ENCODE measurements at places on chromosomes 4 and X. TPM values are rescaled to one million over a fixed set of nuclear protein-coding genes. Genes with fewer than 3 reads are reported as not detected.

GRCh38 chr4:33427676-33428075, 2707.5 kb downstream of the PCDH7 start:
- H3K4me3 ChIP-seq = no peak overlapping the region
- H3K27ac ChIP-seq = no peak overlapping the region
- no peaks in the 10 kb centered on the region for H3K4me1 ChIP-seq
- no peak for DNase-seq
- no peaks in the 10 kb centered on the region for H3K27me3 ChIP-seq

- no peak for DNase-seq
- H3K4me3 ChIP-seq = no peak overlapping the region
- H3K4me1 ChIP-seq = no peaks in the 10 kb centered on the region
- no peaks in the 10 kb centered on the region for H3K27me3 ChIP-seq
- no peak overlapping the region for H3K27ac ChIP-seq
Measured at GRCh38 chr4:58541926-58542325, 1431.7 kb upstream of the IGFBP7 start.

- H3K27ac ChIP-seq = peak overlapping the region; percentile 87
- H3K4me3 ChIP-seq = peak overlapping the region; percentile 59
- no peaks in the 10 kb centered on the region for H3K27me3 ChIP-seq
- peaks cover 4% of the 10 kb centered on the region for H3K4me1 ChIP-seq
- no peak for DNase-seq
- no peaks in the 10 kb centered on the region for H3K36me3 ChIP-seq
Measured at GRCh38 chrX:108091878-108092291, 307 bp downstream of the ATG4A start.

Gene CLIC2
- 0.15 TPM for total RNA-seq

Gene NUP62CL
- 3.2 TPM for total RNA-seq

- DNase-seq = peak; percentile 13
- H3K27me3 ChIP-seq = no peaks in the 10 kb centered on the region
- no peaks in the 10 kb centered on the region for H3K4me1 ChIP-seq
- no peak overlapping the region for H3K27ac ChIP-seq
Measured at GRCh38 chr4:89949782-89950387, 55.2 kb downstream of the MMRN1 start.

DNA sequence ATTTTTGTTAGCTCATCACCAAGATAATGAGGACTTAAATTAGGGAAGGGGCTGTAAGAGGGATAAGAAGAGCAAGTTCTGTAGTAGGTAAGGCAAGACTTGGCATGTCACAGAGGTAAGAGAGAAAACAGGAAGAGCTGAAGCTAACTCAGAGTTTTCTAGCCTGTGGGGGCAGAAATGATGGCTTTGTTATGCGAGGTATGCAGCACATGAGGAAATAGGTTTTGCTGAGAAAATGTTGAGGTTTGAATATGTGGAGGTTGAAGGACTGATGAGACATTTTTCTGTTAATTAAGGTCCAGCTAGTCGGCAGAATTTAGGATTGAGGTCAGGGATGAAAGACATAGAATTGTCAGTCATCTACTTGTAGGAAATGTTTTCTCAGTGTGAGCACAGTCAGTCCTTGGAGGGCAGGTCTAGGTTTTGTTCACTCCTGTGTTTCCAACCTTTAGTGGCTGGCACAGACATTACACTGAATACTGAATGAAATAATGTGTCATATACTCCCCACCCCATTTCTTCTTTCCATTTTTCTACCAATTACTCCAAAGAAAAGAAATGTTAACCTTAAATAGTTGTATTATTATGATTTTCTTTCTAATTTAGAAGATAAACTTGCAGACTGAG, 154.0 kb upstream of the AADAT start:
- H3K4me3 ChIP-seq = no peak overlapping the region
- no peaks in the 10 kb centered on the region for H3K36me3 ChIP-seq
- H3K4me1 ChIP-seq = no peaks in the 10 kb centered on the region
- no peaks in the 10 kb centered on the region for H3K27me3 ChIP-seq

DNA sequence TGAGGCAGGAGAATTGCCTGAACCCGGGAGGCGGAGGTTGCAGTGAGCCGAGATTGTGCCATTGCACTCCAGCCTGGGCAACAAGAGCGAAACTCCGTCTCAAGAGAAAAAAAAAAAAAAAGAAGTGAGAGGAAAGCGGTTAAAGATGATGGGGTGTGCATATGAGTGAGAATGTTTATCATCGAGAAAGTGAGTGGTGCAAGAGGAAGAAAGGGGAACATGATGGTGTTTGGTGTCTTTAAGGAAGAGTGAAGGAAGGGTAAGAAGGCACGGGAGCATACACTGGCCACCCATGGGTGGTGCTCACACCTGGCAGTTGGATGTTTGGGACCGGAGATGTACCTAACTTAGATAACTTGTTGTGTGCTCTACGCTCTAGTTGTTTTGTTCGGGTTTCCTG, 62.2 kb downstream of the STOX2 start:
- no peak overlapping the region for H3K4me3 ChIP-seq
- H3K27me3 ChIP-seq = no peaks in the 10 kb centered on the region
- no peaks in the 10 kb centered on the region for H3K4me1 ChIP-seq
- DNase-seq = no peak

DNA sequence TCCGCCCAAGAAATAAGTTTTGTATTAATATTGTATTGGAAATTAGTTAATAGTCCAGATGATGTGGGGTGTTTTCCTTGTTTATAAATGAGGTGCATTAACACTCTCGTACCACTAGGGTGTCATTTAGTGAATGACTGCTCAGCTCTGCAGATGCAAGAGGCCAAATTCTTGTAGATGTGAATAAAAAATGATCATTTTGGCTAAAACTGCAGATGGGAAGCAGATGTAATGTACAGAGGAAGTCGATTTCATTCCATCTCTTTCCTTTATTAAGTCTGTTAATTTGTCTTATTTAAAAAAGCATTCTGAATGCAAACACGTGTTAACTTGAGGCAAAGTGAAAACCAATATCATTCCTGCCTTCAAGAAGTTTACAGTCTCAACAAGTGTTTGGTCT, 108.1 kb downstream of the DHX15 start:
- H3K27ac ChIP-seq = no peak overlapping the region
- H3K27me3 ChIP-seq = peaks cover 19% of the 10 kb centered on the region
- DNase-seq = peak; percentile 16
- H3K4me1 ChIP-seq = peaks cover 18% of the 10 kb centered on the region

DNA sequence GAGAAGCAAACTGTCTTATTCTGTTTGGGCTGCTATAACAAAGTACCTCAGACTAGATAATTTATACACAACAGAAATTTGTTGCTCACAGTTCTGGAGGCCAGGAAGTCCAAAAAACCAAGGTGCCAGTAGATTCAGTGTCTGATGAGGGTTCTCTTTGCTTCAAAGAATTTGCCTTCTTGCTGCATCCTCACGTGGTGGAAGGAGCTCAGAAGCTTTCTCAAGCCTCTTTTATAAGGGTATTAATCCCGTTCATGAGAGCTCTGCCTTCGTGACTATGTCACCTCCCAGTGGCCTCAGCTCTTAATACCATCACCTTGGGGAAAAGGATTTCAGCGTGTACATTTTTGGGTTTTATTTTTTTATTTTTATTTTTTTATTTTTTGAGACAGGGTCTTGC, 20.1 kb downstream of the CA5B start:
- no peak for DNase-seq
- no peaks in the 10 kb centered on the region for H3K27me3 ChIP-seq
- no peak overlapping the region for H3K27ac ChIP-seq
- no peak overlapping the region for H3K4me3 ChIP-seq

Gene FGFR3
- not detected for total RNA-seq

Gene PRRG3
- not detected for total RNA-seq

Gene ZNF157
- total RNA-seq = 1.1 TPM

DNA sequence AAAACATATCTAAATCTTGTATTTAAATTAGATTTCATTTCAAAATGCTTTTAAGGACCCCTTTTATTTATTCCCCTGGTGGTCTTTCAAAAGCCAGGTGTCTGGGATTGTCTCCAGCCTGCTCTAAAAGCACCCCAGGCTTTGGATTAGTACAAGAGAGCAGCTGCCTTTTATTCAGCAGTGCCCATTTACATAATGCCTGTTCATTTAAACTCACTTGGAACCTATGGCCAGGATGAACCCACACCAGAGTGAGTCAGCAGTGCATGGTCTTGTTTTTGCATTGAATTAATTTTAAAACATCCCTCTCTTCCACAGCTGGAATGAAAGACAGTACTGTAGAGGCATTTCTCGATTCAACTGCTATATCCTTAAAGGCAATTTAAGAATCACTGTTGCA, 64.1 kb upstream of the TENM3 start:
- no peak overlapping the region for H3K4me3 ChIP-seq
- H3K4me1 ChIP-seq = no peaks in the 10 kb centered on the region
- H3K36me3 ChIP-seq = no peaks in the 10 kb centered on the region
- H3K27ac ChIP-seq = no peak overlapping the region

DNA sequence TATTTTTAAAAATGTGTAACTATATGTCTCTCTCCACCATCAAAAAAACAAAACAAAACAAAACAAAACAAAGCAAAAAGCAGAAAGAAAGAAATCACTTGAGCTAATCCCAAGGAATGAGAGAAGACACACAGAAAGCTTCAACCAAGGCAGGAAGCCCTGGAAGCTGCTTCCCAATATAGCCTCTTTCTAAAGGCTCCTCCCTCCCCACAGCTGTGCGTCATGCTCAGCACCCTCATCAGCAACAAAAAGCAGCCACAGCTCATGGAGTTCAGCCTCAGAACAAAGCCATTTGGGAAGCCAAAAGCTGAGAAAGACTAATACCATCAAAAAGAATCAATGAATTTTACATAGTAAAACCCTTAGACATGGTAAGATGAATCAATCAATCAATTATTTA, 501.6 kb upstream of the SMIM31 start:
- H3K4me1 ChIP-seq = no peaks in the 10 kb centered on the region
- DNase-seq = no peak
- H3K36me3 ChIP-seq = no peaks in the 10 kb centered on the region
- no peak overlapping the region for H3K4me3 ChIP-seq
- no peaks in the 10 kb centered on the region for H3K27me3 ChIP-seq

DNA sequence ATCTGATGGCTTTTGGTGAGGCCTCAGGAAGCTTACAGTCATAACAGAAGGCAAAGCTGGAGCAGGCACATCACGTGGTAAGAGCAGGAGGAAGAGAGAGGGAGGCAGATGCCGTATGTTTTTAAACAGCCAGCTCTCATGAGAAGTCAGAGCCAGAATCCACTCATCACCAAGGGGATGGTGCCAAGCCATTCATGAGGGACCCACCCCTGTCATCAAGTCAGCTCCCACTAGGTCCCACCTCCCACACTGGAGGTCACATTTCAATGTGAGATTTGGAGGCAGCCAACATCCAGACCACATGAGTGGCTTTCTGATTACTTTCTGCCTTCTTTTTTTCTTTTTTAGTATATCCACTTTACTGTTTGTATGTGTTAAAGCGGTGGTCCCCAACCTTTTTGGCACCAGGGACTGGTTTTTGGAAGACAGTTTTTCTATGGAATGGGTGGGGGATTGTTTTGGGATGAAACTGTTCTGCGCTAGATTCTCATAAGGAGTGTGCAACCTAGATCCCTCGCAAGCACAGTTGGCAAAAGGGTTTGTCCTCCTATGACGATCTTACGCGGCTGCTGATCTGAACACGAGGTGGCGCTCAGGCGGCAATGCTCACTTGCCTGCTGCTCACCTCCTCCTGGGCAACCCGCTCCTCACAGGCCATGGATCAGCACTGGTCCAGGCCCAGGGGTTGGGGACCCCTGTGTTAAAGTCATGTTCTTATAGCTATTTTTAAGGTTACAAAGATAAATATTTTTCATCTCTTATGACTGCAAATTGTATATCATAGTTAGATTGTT, 61.7 kb downstream of the SLIT2 start:
- H3K27ac ChIP-seq = no peak overlapping the region
- DNase-seq = no peak
- no peaks in the 10 kb centered on the region for H3K4me1 ChIP-seq
- no peaks in the 10 kb centered on the region for H3K36me3 ChIP-seq
- H3K27me3 ChIP-seq = no peaks in the 10 kb centered on the region

Gene PCSK1N
- total RNA-seq = not detected

Gene SPATA4
- total RNA-seq = not detected

- no peaks in the 10 kb centered on the region for H3K4me1 ChIP-seq
- no peaks in the 10 kb centered on the region for H3K36me3 ChIP-seq
- no peak overlapping the region for H3K27ac ChIP-seq
- H3K4me3 ChIP-seq = no peak overlapping the region
- H3K27me3 ChIP-seq = no peaks in the 10 kb centered on the region
- DNase-seq = no peak
Measured at GRCh38 chr4:108596344-108596743, 24.0 kb upstream of the RPL34 start.

Gene SLC26A1
- 0.92 TPM for total RNA-seq

GRCh38 chrX:45697591-45697990, 496.9 kb upstream of the DIPK2B start:
- H3K27me3 ChIP-seq = no peaks in the 10 kb centered on the region
- H3K36me3 ChIP-seq = no peaks in the 10 kb centered on the region
- no peak for DNase-seq
- H3K4me1 ChIP-seq = no peaks in the 10 kb centered on the region

Gene SEPTIN6
- 310 TPM for total RNA-seq

Gene DCHS2
- total RNA-seq = 0.02 TPM

Gene CCDC110
- total RNA-seq = 1.6 TPM

GRCh38 chr4:110034026-110034393, 121.3 kb downstream of the EGF start:
- no peaks in the 10 kb centered on the region for H3K36me3 ChIP-seq
- H3K27me3 ChIP-seq = peaks cover 40% of the 10 kb centered on the region
- peak; percentile 21 for DNase-seq
- no peak overlapping the region for H3K4me3 ChIP-seq

Gene USP38
- total RNA-seq = 23.9 TPM

Gene ENOPH1
- 18.4 TPM for total RNA-seq

DNA sequence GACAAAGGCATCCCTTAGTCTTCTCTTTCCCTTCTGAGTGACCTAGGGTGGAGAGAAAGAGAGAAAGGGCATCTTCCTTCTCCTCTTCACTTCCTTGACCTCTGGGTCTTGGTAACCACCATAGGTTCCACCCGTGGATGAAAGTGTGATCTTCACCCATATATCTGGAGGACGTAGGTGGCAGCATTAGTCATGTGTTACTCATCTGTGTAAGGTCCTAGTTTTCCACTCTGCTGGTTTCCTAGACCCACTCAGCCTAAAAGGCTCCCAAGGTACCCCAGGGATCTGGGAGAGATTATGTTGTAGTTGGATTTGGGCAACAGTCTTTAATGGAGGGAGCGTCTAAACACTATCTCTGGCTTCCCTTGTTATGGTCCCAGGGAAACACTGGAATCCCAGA, 45.5 kb upstream of the RAB9B start:
- DNase-seq = no peak
- H3K36me3 ChIP-seq = no peaks in the 10 kb centered on the region
- no peak overlapping the region for H3K4me3 ChIP-seq
- H3K27me3 ChIP-seq = no peaks in the 10 kb centered on the region
- H3K27ac ChIP-seq = no peak overlapping the region

Gene RBMXL3
- total RNA-seq = not detected

GRCh38 chr4:112296949-112297880, at the start of gene ALPK1:
Gene ALPK1, plus strand, starts transcription at chr4:112297369.
- peaks cover 16% of the 10 kb centered on the region for H3K4me1 ChIP-seq
- no peak within 1 kb of the TSS for H3K27ac ChIP-seq
- no peaks in the 10 kb centered on the region for H3K27me3 ChIP-seq
- no peaks in the 10 kb centered on the region for H3K36me3 ChIP-seq

Gene SMIM31
- not detected for total RNA-seq

- no peak overlapping the region for H3K27ac ChIP-seq
- no peaks in the 10 kb centered on the region for H3K27me3 ChIP-seq
- H3K36me3 ChIP-seq = no peaks in the 10 kb centered on the region
- no peak overlapping the region for H3K4me3 ChIP-seq
- DNase-seq = no peak
Measured at GRCh38 chr4:19047279-19047880, 1025.8 kb upstream of the LCORL start.

- no peaks in the 10 kb centered on the region for H3K27me3 ChIP-seq
- H3K36me3 ChIP-seq = no peaks in the 10 kb centered on the region
- no peaks in the 10 kb centered on the region for H3K4me1 ChIP-seq
- no peak overlapping the region for H3K4me3 ChIP-seq
- no peak overlapping the region for H3K27ac ChIP-seq
Measured at GRCh38 chrX:48278958-48279357, 23.8 kb downstream of the SSX1 start.
